ENCODE measurements at places on chromosomes 5 and 9.

- DNase-seq, result no peak
Observed at GRCh38 chr9:36987409-36987808, 46.7 kb downstream of the PAX5 start.

GRCh38 chr9:134678206-134678605, 36.6 kb downstream of the COL5A1 start:
- no peak for DNase-seq

- no peak for DNase-seq
Observed at GRCh38 chr5:78765756-78766411, 117.3 kb upstream of the LHFPL2 start.

GRCh38 chr5:60366489-60366888, 333.5 kb downstream of the DEPDC1B start:
- DNase-seq, result no peak

GRCh38 chr9:14349447-14350348, 35.8 kb upstream of the NFIB start:
- DNase-seq, result no peak

GRCh38 chr9:100087218-100087617, 11.6 kb downstream of the ERP44 start:
- DNase-seq, result no peak

- no peak for DNase-seq
Observed at GRCh38 chr5:83964271-83964670, 243.6 kb upstream of the HAPLN1 start.

GRCh38 chr9:96080364-96080763, 204.9 kb downstream of the ERCC6L2 start:
- DNase-seq, result no peak

GRCh38 chr5:106966686-106967315, 703.9 kb downstream of the EFNA5 start:
- DNase-seq, result no peak

DNA sequence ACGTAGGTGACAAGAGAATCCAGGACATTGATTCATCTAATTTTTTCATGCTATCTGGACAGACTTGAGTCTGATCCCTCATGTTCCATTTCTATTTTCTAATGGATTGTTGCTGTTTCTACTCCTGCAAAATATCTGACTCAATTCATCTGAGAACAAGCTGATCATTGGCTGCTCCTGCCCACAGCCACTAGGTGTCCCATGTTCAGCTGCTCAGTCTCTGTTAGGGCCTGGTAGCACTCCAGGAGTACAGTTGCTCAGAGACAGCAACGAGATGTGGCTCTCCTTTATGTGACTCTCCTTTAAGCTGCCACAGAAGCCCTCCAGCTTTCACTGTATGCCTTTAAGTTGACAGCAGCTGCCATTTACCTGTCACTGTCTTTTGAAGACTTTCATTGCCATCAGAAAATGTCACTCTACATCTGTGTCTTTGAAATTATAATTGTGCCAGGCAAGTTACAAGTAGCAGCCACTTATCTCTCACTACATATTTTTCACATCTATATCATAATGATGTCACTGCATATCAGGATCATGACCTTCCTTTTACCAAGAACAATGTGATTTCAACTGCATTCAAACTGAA, 1944.2 kb upstream of the NUDT12 start:
- DNase-seq, result no peak

DNA sequence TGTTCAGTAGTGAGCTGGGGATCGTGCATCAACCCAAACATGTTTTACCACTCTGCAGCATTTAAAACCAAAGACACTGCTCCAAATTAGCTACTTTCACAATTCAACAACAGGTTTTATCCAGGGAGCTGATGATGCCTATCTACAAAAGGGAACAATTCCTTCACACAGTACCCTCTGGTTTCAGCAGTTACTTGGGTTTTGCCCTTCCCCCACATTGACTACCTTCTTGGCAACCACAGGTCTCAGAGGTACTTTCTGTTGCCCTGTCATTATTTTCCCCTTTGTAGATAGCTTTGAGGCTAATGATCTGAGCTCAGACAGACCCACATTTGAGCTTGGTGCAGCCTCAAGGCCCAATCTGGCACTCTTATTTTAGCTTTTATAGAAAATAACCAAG, 96.1 kb downstream of the WDR41 start:
- no peak for DNase-seq

- DNase-seq, result no peak
Observed at GRCh38 chr5:124998520-124998919, 252.1 kb upstream of the ZNF608 start.

GRCh38 chr9:75754080-75754479, 136.4 kb upstream of the PCSK5 start:
- DNase-seq, result no peak

DNA sequence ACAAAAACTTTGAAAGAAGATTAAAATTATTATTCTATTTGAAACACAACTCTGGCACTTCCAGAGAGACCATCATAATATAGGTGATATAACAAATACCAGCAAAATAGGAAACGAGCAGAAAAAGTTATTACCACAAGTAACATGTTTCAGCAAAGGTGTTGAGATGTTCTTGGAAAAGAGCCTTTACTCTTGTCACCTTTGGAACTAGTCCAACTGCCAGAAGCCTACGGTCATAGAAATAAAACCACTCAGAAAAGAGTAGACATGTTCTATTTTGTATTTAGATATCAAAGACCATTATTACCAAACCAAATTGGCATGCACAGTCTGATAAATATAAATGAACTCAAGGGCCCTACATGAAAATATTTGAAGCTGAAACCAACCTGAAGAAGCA, 145.0 kb upstream of the DMAC1 start:
- DNase-seq, result no peak

- no peak for DNase-seq
Observed at GRCh38 chr5:40521925-40522324, 157.8 kb upstream of the PTGER4 start.

GRCh38 chr5:1014346-1014745, 5.7 kb downstream of the NKD2 start:
- DNase-seq, result no peak

- no peak for DNase-seq
Observed at GRCh38 chr9:99019510-99020331, 76.0 kb downstream of the COL15A1 start.

DNA sequence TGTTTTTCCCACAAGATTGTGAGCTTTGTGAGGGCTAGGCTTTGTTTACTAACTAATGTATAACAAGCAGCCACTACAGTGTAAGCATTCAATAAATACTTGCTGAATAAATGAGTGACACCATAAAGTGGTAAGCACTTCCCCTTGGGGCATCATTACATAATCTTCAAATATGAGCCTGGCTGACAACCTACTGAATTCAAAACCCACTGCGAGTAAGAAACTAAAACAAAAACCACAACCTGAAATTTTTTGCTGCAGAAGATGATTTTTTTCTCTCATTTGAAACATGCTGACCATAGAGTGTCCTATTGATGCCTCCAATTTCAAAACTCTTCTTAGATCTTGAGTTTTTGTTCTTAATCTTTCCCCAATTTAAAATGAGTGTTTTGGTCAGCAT, 331.3 kb upstream of the CCNG1 start:
- DNase-seq, result no peak

DNA sequence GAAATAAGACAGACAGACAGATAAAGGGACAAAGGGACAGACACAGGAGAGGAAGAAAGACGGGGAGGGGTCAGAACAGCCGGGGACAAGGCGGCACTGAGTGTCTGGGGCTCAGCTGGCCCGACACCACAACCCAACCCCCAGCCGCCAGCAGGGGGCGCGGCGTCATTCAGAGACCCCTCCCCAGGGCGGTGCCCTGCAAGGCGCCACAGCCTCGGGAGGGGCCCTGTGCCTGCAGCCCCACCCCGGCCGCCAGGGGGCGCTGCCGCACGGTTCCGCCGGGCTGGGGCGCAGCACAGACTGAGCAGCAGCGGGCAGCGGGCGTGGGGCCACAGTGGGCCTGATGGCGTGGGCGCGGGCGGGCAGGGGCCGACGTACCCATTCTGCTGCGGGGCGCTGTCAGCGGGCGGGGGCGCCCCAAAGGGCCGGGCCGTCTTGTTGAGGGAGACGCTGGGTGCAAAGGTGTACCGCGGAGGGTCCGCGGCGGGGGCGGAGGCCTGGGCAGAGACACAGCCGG, 5.9 kb downstream of the PDLIM7 start:
- no peak for DNase-seq

DNA sequence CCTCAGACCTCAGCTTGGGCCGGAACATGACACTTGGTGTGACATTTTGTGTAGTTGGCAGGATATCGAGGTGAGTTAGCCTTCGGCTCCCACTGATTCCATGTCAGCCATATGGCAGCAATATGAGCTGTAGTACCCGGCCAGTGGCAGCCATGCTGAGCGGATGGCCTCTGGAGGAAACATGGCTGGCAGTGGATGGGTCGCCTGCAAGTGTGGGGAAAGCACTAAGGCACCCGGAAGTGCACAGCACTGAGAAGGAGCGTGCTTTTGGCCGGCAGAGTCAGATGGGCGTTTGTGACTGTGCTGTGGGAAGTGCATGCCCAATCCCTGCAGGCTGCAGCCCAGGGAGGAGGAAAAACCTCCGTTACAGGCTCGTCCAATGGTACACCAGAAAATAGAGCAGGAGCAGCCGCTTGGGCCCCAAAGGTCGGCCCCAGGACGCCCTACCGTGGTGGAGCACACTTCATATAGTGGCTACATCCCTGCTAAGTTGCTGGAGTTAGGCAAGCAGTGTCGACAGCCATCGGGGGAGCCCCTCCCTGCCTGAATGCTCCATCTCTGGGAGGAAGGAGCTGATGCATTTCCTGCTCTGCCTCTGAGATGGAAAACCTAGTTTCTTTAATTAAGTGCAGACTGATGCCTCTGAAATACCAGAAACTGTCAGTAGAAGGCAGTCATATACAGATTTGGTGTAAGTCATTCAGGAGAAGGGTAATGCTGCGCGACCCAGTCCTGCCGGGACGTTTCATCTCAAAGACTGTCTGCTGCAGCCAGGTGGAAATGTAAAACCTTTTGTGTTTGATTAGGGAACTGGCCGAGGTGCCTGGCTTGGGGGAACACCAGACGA, 2185.8 kb upstream of the ACO1 start:
- no peak for DNase-seq
